ENCODE measurements at places on chromosomes 12 and 14.

DNA sequence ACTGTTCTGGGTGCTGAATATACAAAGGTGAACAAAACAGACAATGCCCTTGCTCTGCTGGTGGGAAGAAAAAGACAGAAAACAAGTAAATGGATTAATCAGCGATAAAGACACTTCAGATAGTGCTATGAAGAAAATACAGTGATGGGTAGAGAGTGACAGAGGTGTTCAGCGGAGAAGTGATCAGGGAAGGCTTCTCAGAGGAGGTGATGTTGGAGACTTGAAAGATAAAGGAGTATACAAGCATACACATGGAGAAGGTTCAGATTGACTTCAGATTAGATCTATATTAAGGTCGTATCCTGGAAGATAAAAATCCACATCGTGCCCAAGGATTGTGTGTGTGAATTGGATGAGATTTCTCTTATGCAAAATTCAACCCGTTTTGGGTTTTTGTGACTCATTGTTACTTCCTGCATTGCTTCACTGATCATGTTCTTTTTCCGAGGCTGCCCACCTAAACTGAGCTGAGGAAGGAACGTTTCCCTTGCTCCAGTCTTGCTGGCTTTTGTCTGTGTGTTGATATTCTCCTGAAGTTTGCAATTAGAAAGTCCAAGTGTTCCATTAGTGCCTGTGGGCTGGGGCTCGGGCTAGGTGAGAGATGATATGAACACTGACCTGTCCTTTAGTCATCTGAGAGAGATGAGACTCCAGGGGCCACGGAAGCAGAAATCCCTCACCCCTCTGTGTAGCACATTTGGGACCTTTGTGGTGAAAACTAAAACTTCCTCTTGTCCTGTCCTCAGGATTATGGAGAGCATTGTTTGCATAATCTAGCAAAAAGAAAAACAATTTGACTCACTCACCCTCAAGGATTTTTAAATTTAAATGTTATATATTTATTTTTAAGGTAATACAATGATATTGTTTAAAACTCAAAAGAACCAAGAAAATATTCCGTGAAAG lies 27.6 kb downstream of the PLXNC1 start:
- DNase-seq, result no peak

- DNase-seq, result no peak
These were observed 48.0 kb upstream of the RIMBP2 start for GRCh38 chr12:130764073-130764472.

DNA sequence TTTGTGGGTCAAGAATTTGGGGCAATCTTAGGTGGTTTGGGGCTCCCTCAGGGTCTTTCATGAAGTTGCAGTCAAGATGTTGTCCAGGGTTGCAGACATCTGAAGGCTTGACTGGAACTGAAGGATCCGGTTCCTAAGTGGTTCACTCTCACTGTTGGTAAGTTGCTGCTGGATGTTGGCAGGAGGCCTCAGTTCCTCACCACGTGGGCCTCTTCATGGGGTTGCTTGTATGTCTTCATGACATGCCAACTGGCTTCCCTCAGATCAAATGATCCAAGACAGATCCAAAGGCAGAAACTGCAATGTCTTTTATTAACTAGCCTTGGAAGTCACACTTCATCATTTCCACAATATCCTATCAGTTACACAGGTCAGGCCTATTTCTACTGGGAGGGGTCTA lies 49.2 kb downstream of the ARF6 start:
- DNase-seq, result no peak

DNA sequence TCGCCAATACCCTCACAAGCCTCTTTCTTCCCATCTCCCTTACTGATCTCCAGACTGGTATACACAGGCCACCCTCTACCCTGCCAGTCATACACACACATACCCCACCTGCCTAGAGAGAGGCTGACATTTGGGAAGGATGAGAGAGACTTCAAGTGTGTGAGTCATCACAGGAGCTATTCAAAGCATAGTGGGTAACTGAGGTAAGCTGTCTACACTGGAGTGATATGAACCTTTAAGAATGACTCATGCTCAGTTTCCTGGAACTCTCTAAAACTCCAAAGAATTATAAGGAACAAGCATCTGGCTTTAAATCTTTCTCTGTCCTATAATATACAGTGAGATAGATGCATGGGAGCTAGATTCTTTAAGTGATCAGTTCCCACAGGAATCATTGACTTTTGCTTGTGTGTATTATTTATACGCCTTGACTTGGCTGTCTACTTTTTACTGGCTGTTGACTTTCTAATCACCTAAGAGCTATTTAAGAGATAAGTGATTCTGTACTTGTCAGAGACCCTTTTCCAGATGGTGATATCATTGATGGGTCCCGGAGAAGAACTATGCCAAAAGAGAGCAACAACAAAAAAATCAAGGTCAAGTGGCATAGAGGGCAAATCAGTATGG lies 5.8 kb downstream of the IGF1 start:
- DNase-seq, result no peak

GRCh38 chr12:58961906-58962305 lies 41.6 kb upstream of the LRIG3 start:
- DNase-seq, result no peak

DNA sequence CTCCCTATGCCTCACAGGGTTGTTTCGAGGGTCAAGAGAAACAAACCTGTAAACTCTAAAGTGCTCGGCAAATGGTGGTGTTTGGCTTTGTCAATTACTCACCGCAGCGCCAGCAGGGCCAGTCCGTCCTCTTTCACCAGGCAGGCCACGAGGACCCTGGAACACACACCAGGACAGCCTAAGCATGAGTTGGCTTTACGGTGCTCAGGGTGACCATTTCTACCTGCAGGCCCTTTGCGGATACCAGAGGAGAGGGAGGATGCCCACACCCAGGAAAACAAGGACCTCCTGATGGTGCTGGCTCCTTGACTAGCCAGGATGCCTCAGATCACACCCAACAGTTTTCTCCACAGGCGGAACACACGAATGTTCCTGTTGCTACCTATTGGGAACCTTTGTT lies 11.5 kb downstream of the COL2A1 start:
- DNase-seq, result no peak

- no peak for DNase-seq
These were observed 33.1 kb downstream of the RPS29 start for GRCh38 chr14:49553106-49553505.

DNA sequence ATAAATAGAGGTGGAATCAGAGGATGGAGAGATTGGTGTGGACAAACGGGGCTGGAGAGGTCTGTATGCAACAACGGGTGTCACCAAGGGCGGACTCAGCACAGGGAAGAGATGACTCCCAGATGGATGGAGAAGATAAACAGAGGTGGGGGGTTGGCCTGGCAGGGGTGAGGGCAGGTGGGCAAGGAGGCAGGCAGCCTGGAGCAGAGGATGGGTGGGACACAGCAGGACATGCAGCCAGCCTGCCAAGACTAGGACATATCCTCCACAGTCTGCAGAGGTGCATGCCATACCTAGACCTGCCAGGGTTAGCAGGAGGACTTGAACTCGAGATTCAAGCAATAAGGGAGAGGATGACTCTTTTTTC lies 56.2 kb downstream of the TTC7B start:
- no peak for DNase-seq

- DNase-seq, result no peak
These were observed 104.5 kb downstream of the SLC8A3 start for GRCh38 chr14:70084226-70084625.

DNA sequence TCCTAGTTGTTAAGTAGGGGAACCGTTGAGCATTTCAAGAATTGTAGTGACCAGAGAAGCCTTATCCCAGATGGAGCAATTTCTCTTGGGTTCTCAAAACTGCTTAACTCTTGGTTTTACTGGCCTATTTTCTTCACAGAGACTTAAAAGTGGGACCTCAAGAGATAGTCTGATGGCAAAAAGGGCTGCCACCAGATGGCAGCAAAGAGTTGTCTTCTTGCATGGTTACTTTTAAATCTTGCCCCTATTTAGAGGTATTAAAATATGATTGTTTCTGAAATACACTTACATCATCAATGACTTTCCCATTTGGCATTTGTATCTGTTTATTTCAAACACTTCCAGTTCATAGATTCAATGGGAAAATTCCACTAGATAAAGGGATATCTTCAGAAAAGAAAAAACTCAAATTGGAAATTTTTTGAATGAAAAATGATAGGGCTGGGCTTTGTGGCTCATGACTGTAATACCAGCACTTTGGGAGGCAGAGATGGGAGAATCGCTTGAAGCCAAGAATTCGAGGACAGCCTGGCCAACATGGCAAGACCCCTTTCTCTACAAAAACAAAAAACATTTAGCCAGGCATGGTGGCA lies 69.9 kb upstream of the CNTN1 start:
- no peak for DNase-seq

DNA sequence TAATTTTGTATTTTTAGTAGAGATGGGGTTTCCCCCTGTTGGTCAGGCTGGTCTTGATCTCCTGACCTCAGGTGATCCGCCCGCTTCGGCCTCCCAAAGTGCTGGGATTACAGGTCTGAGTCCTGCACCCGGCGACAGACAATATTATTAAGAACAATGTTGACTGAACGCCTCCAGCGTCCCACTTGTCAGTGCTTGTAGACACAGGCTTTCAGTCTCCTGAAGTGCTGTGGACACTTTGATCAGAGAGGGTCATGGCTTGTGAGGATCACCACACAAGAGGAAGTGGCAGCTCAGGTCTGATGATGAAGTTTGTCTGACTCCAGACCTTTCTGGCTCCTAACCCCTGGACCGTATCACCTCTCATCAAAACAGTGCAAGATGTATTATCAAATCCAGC lies 114.6 kb downstream of the CHST11 start:
- DNase-seq, result no peak

GRCh38 chr12:13229504-13229903 lies 33.0 kb downstream of the EMP1 start:
- no peak for DNase-seq

DNA sequence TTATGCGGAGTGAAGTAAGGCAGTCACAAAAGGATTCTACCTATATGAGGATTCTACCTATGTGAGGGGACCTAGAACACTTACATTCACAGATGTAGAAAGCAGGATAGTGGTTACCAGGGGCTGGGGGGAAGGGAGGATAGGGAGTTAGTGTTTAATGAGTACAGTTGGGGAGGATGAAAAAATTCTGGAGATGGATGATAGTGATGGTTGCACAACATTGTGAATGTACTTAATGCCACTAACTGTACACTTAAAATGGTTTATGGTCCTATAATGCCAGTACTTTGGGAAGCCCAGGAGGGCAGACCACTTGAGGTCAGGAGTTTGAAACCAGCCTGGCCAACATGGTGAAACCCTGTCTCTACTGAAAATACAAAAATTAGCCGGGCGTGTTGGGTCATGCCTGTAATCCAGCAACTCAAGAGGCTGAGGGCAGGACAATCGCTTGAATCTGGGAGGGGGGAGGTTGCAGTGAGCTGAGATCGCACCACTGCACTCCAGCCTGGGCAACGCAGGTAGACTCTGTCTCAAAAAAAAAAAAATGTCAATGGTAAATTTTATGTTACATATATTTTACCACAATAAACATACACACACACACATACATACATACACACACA lies 25.4 kb downstream of the SVOP start:
- DNase-seq, result no peak

DNA sequence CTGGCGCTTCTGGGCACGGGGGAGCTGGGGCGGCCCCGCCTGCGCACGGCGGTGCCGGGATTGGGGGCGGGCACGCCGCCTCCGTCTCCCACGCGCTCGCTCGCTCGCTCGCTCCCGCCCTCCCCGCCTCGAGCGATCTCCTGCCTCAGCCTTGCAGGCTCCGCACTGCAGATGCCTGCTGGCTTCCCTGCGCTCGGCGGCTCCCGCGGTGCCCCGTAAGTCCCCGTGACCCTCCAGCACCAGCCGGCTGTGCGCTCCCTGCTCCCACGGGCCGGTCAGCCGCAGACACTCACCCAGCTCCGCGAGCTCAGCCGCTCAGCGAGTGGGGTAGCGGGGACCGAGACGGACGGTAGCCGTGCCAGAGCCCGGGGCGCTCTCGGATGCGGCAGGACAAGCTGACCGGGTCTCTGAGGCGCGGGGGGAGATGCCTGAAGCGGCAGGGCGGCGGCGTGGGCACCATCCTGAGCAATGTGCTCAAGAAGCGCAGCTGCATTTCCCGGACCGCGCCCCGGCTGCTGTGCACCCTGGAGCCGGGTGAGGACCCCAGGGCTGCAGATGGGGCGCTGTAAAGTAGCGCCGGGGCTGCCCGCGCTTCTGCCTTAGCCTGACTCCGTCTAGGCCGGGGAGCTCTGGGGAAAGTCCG lies at the start of gene TBC1D30:
TSS of gene TBC1D30 (plus strand) at position 148 of the 643 bp plus-strand sequence. CDS start at position 381, 233 bp downstream.
- peak; percentile 7 for DNase-seq
